ENCODE measurements at places on chromosomes 7 and 10. TPM values are rescaled to one million over a fixed set of nuclear protein-coding genes. Genes with fewer than 3 reads are reported as not detected.

DNA sequence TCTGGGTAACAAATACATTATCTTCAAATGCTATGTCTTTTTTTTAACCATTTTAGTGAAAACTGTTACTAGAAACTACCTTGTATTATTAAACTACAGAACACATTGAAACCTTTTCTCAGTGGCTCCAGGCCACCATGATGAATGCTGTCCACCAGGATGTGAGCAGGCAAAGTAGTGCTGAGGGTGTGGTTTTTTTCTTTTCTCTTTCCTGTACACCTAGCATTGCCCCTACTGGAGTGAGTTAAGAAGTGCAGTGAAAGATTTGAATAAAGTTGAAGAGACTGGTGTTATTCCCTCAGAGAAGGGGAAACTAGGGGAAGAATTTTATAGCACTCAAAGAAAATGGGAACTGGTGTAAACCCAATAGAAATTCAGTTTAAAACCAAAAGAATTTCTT is 120.0 kb upstream of the SAMD8 start:
- no peak for DNase-seq

GRCh38 chr10:125016123-125016522 is 74.2 kb downstream of the ZRANB1 start:
- no peak for DNase-seq

- no peak for DNase-seq
These were observed 34.2 kb upstream of the GNA12 start for GRCh38 chr7:2878306-2878705.

Gene SSC4D
- total RNA-seq: not detected

Gene SKIDA1
- total RNA-seq: not detected

- no peak for DNase-seq
These were observed 11.0 kb upstream of the HPS1 start for GRCh38 chr10:98457721-98458120.

Gene STK17A
- 301 TPM for total RNA-seq

Gene ACTR3C
- 4.5 TPM for total RNA-seq

Gene HOXA5
- 0.81 TPM for total RNA-seq

Gene COL26A1
- not detected for total RNA-seq

All from CD8-positive, alpha-beta T cell (primary cell).